ENCODE measurements at places on chromosomes 2 and 18.

- no peak for DNase-seq
Measured at GRCh38 chr18:28088477-28088876, 88.5 kb downstream of the CDH2 start.

DNA sequence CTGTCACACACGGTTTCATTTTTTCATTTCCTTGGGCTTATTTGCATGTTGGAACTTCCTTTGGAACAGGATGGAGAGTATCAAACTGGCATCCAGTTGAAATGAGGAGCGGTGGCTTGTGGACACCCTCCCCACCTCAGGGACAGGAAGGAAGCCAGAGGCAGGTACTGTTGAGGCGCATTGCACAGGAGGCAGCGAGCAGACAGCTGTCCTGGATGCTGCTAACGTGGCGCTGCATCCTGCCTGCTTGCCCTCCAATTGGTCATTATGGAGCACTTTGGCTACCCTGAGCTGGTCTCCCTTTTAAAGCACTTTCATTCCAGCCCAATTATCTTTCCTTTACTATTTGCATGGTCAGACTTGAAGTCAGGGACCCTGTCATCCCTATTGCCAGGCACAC, 80.7 kb upstream of the ITGA4 start:
- DNase-seq, result no peak

- no peak for DNase-seq
Measured at GRCh38 chr2:108428286-108429009, 20.6 kb upstream of the GCC2 start.

DNA sequence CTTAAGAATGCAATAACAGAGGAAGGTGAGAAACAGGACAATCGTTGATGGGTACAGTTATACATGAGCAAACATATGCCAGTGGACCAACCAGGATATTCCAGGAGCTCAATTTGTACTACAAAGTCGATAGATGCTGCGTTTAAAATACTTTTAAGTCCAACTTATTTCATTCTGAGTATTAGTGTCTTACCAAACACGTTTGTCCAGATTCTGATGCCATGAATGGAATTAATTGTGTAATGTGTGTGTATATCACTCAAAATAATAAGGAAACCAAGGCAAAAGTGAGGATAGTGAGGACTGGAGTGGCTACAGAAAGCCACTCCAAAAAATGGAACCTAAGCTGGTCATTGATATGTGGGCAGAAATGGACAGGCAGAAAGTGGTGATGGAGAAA, 332.6 kb downstream of the RIT2 start:
- no peak for DNase-seq

GRCh38 chr2:120738786-120739437, 3.2 kb downstream of the GLI2 start:
- DNase-seq, result no peak

GRCh38 chr2:149858901-149859634, 271.5 kb upstream of the MMADHC start:
- DNase-seq, result no peak

DNA sequence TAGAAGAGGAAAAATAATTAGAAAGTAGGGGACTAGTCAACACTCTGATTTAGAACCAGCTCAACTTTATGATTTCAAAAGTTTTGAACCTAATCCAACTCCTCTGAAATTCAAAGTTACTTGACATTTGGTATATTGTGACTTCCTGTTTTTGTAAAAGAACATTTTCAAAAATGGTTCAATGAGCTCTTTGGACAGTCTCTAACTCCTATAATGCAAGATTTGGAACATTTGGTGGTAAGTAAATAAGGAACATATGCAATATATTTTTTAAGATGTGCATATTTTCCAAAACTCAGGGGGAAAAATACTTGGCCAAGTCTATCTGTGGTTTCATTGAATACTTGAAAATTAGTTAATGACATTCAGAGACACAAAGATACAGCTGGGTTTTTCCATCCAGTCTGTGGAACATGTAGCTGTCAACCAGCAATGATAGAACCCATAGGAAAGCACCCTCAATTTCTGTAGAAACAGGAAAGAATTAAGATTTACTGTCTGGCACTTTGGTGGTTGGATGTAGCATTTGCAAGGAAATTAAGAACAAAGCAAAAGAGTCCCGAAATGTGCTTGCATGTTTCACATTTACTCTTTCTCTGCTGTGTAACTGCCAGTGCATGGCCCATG, 17.0 kb upstream of the ANKRD44 start:
- DNase-seq, result no peak

DNA sequence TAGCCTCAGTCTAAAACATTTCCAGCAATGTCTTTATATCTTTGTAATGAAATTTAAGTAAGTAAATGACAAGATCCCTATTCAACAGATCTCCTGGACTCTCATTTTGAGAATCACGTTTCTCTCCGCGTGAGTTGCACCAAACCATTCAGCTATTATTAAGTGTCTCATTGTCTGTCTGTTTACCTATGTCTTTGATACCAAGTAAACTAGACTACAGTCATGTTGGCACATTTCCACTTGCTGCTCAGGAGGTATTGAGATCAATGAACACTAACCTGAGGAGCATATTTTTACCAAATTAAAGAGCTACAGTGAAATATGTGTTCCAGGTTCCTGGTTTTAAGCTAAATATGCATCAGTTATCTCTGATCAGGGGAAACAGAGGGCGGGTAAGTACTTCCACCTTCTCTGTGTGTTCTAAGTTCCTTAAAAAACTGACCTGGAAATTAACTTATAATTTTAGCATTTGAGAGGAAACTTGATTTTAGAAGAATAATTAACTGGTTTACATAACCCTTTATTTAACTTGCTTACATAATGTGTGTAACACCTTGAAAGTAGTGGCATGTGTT, 125.8 kb downstream of the OSBPL6 start:
- no peak for DNase-seq

GRCh38 chr2:18290386-18290785, 270.1 kb downstream of the RDH14 start:
- no peak for DNase-seq

- DNase-seq, result no peak
Measured at GRCh38 chr2:104745846-104746245, 108.1 kb upstream of the POU3F3 start.

DNA sequence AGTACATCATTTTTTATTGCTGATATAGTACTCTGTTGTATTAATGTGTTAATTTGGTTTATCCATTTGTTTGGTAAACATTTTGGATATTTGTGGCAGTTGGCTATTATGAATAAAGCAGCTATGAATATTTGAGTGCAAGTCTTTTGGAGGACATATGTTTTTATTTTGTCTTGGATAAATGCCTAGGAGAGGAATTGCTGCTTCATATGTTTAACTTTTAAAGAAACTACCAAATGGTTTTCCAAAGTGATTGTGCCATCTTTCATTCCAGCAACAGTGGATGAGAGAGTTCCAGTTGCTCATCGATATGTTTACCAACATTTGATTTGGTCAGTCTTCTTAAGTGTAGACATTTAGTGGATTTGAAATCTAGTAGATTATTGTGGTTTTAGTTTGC, 51.8 kb downstream of the MERTK start:
- DNase-seq, result no peak
